ENCODE measurements at places on chromosomes 3 and 15.

- no peak for DNase-seq
These were observed 61.7 kb downstream of the AGTR1 start for GRCh38 chr3:148759430-148759829.

DNA sequence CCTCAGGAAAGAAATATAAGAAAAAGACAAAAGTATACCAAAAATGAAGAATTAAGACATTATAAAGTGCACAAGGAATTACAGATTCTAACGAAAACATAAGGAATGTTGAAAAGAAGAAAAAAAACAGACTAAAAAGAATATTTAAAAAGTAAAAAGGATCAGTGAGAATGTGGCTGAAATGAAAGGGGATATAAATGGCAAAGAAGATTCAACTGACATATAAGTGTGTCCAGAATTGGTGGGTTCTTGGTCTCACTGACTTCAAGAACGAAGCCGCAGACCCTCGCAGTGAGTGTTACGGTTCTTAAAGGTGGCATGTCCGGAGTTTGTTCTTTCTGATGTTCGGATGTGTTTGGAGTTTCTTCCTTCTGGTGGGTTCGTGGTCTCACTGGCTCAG lies 44.8 kb downstream of the DCBLD2 start:
- DNase-seq, result no peak

DNA sequence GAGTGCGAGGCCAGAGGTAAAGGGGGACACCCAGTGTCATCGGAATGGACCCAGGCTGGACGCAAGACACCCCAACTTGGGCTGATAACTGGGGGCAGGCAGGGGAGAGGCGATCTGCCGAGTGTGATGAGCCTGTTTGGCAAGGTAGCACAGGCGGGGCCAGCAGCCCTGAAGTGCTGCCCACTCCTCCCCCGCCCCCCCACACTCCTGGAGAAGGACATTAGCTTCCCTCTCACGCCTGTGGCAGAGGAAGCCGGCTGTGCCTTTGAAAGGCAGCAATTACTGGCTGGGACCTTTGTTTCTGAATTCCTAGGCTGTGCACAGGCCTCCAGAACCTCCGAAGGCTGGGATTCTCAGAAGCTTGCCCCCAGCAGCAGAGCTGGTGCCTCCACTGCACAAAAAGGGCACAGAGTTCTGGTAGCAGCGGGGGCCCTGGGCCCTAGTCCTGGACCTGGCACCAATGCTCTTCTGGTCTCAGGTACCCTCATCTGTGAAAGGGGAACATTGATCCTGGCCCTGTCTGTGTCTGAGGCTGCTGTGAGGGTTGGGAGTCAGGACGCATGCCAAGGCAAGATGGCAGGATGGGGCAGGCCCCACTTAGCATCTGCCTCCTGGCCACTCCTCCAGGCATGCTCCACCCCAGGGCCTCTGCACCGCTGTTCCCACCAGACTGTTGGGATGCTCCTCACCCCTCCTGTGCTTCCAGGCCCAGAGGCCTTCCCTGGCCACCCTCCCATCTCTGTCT lies 28.6 kb downstream of the IQSEC1 start:
- DNase-seq, result no peak

DNA sequence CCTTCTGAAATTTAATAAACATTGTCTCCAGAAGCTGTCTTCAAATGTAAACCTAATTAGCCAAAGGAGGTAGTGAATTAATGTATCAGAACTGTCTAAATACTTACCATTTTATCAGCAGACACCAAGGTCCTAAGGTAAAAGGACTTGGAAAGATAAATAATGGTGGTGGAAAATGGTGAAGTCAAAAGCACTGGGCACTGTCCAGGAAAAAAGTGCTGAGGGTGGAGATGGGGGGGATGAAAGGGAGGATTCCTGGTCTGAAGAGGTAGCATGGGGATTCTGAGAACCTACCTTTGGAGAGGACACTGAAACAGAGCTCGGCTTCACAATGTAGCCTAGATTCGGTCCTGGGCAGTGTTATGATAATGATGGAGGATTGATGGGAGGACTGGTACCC lies 149.0 kb upstream of the DPH6 start:
- no peak for DNase-seq

DNA sequence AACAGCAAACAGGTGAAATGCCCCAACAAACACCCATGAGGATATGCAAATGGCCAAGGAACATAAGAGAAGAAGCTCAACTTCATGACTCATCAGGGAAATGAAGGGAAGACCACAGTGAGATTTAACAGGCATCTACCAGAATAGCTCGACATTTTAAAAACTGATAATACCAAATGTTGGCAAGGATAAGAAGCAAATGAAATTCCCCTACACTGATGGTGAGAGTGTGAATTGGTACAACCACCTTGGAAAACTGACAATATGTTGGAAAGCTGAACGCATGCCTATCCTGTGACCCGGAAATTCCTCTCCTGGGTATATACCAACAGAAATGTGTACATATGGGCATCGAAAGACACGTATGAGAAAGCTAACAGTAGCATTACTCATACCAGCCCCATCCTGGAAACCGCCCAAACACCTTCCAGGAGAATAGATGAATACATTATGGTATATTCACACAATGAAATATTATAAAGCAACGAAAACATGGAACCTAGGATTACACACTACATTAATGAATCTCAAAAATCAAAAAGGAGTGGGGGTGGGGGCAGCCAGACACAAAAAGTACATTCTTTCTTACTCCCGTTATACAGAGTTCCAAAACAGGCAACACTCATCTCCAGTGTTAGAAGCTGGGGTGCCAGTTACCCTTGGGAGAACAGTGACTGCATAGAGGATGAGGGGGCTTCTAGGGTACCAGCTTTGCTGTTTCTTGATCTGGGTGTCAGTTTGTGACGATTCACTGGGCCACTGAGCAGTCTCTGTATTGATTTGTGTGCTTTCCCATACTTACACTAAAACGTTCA lies 16.9 kb downstream of the RFTN1 start:
- no peak for DNase-seq

GRCh38 chr3:182479419-182480336 lies 313.6 kb upstream of the ATP11B start:
- DNase-seq, result no peak

DNA sequence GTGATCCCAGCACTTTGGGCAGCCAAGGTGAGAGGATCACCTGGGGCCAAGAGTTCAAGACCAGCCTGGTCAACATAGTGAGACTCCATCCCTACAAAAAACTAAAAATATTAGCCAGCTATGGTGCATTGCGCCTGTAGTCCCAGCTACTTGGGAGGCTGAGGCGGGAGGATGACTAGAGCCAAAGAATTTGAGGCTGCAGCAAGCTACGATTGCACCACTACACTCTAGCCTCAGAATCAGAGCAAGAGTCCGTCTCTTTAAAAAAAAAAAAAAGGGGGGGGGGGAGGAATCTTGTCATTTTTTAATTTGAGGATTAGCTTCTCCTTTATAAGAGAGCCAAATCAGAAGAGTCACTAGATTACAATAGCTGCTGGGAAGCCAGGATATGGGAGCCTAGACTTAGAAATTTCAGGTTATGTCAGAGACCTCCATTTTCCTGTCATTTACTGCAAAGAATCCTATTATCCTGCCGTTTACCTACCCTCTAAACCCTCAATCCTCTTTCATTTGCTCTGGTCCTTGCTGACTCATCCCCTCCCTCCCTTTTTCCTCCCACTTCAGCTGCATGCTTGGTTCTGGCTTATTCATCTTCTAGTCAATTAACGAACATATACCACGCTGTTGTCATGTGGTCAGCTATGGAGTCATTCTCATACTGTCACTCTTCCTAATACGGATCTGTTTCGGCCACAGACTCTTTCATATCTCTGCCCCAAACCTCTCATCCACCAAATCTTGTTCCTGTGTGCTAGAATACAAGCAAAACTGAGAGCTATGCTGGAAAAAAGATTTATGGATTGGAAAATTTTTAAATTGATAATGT lies 83.8 kb upstream of the PPIB start:
- no peak for DNase-seq

DNA sequence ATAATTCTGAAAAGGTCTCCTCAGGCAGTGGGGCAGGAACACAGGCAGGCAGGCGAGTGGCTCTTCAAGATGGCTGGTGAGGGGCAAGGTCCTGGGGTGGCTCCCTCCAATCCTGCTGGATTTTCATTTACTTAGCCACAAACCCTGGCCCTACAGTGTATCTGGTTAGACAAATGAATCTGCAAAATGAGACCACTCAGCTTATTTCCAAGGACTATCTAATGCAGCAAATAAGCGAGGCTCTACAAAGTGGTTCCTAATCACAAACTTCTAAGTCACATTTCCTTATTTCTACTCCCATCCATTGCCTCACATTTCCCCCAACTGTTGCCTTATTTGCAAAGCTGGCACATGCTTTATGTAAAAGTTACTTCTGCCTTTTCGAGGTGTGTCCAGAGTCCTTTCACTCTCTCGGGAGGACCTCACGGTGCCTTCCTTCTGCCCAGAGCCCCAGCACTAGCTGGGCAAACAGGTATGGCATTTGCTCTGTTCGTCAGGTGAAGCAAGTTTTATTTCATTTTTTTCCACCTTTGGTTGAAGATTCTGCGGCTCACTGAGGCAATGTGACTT lies 40.5 kb downstream of the CCDC12 start:
- DNase-seq, result no peak

- no peak for DNase-seq
These were observed 43.2 kb upstream of the ADCY5 start for GRCh38 chr3:123491966-123492587.

DNA sequence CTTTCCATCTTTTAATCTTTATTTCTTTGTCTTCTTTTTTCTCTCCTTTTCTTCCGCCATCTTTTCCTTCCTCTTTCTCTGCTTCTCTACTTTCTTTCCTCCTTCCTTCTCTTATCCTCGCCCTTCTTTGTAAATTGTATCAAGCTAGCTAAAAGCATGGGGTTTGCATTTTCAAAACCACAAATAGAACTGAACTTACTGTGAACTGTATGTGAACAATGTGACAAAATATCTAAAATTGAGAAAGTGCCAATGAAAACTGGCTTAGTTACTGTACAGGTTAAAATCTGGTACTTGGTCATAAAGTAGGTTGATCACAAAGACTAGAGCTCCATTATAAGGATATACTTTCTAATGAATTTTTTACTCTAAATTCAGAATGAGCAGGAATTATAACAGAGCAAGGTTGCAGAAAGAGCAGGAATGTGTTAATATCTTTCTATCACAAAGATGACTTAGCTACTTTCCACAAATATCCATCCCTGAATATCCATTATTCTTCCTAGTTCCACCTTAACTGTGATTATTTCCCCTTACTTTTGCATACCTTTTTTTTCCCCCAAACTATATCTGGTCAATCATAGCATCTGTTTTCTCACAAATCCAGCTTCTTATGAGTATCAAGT lies 122.4 kb downstream of the LSAMP start:
- no peak for DNase-seq

GRCh38 chr3:134885877-134886621 lies 91.0 kb downstream of the EPHB1 start:
- no peak for DNase-seq

- DNase-seq, result no peak
These were observed 139.5 kb downstream of the MEIS2 start for GRCh38 chr15:36960947-36961227.

GRCh38 chr3:25372167-25372566 lies 55.9 kb upstream of the RARB start:
- no peak for DNase-seq

DNA sequence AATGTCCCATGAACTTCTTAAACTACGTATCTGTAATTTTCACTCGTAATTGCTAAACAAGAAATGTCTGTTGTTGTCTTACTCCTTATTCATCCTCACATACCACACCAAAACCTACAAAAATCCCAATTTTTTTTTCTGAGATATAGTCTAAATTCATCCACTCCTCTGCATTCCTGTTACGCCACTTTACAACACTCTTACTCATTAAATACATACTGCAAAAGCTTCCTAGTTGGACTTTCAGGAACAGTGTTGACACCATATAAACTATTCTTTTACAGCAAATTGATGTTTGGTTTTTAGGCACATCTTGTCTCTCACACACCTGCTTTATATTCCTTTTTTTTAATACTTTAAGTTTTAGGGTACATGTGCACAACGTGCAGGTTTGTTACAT lies 934.9 kb upstream of the CADM2 start:
- DNase-seq, result no peak

DNA sequence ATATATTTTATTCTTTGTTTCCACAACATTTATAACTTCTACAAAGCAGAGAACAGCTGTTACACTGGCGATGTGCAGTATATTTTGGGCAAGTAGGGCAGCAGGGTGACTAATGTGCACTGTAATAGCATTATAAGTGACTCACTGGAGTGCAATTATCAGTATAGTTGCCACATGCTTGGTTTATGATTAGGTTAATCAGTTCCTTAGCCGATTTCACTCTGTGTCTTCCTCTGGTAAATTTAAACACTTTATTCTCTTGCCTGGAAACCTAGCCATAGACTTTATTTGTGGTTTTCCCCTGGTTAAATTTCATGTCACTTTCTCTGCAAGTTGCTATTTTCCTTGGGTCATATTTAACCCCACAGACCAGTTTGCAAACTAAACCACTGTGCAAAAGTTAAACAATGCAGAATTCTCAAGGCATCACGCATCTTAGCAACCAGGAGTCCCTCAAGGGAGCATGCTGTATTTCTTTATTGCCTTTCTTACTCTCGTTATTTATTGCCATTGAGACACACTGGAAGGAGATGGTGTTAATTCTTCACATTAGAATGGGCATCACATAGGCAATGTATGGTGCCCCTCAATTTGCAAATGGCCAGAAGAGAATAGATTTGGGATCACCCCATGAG lies 690.2 kb upstream of the DPPA4 start:
- no peak for DNase-seq

GRCh38 chr3:118101891-118102290 lies 932.8 kb downstream of the IGSF11 start:
- no peak for DNase-seq

GRCh38 chr3:99859825-99860224 lies 42.2 kb downstream of the CMSS1 start:
- no peak for DNase-seq

DNA sequence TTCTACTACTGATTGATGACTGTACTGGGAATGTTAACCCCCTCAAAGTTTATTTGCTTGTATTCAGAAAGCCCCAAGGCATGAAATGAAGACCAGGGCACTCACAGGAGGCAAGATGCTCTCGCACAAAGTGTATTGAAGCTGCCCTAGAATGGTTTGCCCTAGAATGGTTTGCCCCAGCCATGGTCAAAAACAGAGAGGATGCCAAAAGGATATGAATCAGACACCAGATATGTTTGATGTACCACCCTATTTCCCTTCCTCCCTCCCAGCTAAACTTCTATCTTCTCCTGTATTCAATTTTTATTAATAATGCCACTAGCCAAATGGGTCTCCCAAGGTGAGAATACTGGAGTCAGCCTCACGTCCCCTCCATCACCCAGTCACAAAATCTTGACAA lies 101.3 kb downstream of the TMCO5A start:
- DNase-seq, result no peak

GRCh38 chr15:34994925-34995324 lies 6.8 kb upstream of the ZNF770 start:
- DNase-seq, result no peak

- DNase-seq, result no peak
These were observed 185.8 kb upstream of the DCBLD2 start for GRCh38 chr3:99087277-99087676.

All from esophagus squamous epithelium (tissue), 5 donors.